Neural crest cell (in vitro differentiated cells): ENCODE measurements at places on chromosomes 1 and 21. TPM values are rescaled to one million over a fixed set of nuclear protein-coding genes. Genes with fewer than 3 reads are reported as not detected.

Gene NIBAN1
- 0.63 and 0.82 TPM in 2 replicates for total RNA-seq

DNA sequence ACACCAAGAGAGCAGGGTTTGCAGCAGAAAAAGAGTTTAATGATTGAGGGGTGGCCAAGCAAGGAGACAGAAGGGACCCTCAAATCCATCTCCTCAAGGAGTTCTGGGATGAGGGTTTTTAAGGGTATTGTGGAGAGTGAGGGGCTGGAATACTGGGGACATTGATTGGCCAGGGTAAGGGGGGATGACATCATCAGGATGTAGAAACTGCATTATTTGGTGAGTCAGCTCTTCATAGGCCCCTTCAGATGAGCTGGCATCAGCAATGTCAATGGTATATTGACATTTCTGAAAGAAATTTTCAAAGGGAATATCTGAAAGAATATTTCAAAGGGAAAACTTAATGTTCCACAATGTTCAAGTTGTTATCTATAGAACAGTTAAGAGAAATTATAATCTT lies 168.1 kb upstream of the SNX7 start:
- no peak for DNase-seq

Gene OLIG2
- total RNA-seq: 5.4 TPM in 2 replicates

- DNase-seq: no peak
Observed at GRCh38 chr1:177142791-177143271, 21.7 kb downstream of the ASTN1 start.

GRCh38 chr1:240280560-240281322 lies 189.1 kb downstream of the FMN2 start:
- DNase-seq: no peak

DNA sequence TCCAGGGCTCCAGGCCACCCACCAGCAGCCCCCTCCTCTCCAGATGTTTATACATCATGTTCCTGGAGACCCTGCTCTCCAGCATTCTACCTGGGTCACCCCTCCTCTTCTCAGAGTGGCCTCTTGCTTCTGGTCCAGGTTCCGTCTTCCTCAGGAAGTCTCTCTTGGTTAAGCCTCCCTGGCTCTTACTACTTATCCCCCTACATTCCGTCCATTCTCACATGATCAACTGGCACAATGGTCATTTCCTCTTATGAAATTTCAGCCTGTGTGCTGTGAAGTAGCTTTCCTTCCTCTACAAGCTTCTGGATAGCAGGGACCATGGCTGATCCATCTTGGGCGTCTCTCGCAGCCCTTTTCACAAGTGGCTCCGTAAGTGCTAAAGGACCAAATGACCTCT lies 33.9 kb upstream of the ATP2B4 start:
- no peak for DNase-seq

- no peak for DNase-seq
Observed at GRCh38 chr21:43885721-43886120, 20.7 kb downstream of the AGPAT3 start.

- no peak for DNase-seq
Observed at GRCh38 chr1:214439352-214440119, 111.9 kb downstream of the PTPN14 start.

Gene OLIG1
- 5.4 and 8.4 TPM in 2 replicates for total RNA-seq

Gene ABCG1
- 2.8 and 3.3 TPM in 2 replicates for total RNA-seq
